ENCODE measurements at places on chromosomes 13 and 19.

- DNase-seq: no peak
Measured at GRCh38 chr13:100434010-100434763, 154.4 kb downstream of the GGACT start.

DNA sequence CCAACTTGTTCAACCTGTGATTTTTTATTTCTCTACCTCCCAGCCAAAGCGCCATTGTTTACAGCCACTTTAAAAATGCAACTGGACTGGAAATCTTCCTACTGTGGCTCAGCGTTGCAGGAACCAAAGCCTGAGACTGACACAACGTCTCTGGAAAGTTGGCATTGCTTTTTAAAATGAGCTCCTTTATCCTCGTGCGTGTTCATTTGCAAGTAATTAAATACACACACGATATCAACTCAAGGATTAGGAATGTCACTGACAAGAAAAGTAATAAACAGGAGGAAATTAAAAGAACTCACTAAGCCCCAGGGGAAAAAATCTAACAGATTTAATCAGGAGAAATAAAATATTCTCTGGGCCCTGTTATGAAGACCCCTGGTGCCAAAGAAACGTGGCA, 184.6 kb upstream of the IRS2 start:
- no peak for DNase-seq

GRCh38 chr19:19460761-19461265, 54.5 kb downstream of the TSSK6 start:
- DNase-seq: no peak

GRCh38 chr13:36405151-36405550, 27.1 kb upstream of the CCNA1 start:
- DNase-seq: no peak

- DNase-seq: no peak
Measured at GRCh38 chr13:45200701-45201232, at the start of gene KCTD4. Gene KCTD4, minus strand, starts transcription at chr13:45201045. Its CDS starts 6,478 bp downstream, at chr13:45194567.

GRCh38 chr13:46796515-46797474, at the start of gene ESD:
Gene ESD, minus strand, starts transcription at chr13:46797161. Its CDS starts 5,748 bp downstream, at chr13:46791413.
- peak; percentile 95 for DNase-seq

DNA sequence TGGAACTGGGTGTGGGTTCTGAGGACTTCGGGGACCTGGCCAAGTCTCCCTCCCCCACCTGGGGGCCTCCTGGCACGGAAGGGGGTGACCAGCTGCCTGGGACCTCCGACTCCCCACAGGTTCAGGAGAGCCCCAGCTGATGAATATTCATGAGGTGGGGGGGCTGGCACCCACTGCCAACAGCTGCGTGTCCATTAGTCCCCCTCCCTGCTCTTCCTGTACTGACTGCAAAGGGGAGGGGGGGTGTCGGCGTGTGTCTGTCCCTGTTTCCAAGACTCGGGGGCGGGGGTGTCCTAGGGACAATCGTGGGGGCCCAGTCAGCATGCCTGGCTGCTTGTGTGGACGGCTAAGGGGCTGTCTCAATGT, 10.6 kb upstream of the NFIX start:
- DNase-seq: no peak

GRCh38 chr19:28542394-28543243, 670.3 kb downstream of the UQCRFS1 start:
- DNase-seq: no peak

DNA sequence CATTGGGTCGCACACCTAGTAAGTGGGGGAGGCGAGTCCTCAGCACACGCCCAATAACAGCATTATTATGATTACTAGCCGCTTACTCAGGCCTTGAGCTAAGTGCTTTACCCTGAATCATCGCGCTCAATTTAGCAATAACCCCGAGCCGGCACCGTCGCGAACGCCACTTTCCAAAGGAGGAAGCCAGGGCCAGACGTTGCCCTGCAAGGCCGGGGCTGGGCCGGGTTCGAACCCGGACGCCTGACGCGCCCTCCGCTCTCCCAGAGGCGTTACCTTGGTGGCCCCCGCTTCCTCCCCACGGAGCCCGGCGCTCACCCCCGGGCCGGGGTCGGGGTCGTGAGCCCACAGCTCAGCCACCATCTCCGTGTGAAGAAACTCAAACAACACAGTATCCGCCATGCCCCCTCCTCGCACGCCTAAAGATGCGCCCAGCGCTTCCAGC, at the start of gene TRAPPC6A:
TRAPPC6A (minus strand) TSS at position 421 of the 445 bp plus-strand sequence; CDS start at position 402, 19 bp downstream.
- no peak for DNase-seq

DNA sequence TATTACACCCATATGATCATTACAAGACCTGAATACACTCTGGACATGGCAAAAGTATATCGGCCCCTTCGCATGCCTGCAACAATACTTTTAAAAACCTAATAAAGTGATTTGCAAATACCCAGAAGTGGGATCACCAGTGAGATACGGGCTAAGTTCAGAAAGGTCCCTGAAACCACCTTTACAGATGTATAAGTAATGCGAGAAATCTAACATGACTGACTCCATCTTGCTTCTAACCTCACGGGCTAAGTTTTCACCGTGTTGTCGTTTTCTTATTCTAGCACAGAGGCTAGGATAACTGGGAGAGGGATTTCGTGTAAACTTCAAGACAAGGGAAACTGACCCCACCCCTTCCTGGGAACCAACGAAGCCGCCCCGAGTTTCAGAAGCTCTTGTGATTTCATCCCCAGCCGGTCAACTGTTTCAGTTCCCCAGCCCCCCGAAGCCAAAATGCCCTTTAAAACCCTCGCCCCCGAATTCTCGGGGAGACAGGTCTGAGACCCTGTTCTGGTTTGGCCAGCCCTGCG, 703 bp downstream of the NEK3 start:
- peak; percentile 77 for DNase-seq

DNA sequence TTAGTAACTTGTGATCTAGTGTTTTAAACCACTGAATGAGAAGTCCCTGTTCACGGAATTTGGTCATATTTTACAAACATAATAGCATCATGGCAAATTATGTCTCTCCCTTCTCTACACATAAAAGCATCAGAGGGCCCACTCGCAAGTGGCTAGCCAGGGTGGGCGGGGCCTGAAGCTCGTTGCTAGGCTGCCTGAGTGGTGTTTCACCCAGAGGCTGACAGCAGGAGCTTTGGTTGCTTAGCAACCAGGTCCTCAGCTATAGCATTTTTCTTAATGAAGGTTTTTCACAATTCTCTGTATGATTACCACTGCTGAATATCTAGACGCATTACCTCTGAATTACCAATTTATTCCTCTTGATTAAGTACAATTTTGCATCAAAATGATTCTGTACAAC, 126.5 kb downstream of the NALCN start:
- no peak for DNase-seq

- no peak for DNase-seq
Measured at GRCh38 chr13:53336441-53337160, 308.0 kb downstream of the OLFM4 start.

DNA sequence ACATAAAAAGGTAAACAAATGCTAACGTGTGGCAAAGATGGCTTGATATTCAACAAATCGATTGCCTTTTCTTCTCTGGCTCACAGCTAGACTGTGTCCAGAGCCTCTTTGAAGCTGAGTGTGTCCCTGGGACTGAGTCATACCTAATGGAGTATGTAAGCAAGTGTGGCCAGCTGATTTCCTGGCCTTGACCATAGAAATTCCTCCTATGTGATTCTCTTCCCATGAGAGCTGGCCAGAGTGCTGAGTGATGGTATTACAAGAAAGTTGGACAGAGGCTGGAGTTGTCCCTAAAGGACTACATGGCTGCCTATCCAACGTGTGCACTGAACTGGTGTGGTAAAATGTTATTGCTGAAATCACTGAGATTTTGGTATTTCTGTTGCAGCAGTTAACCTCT, 320.1 kb upstream of the SLC10A2 start:
- DNase-seq: no peak

DNA sequence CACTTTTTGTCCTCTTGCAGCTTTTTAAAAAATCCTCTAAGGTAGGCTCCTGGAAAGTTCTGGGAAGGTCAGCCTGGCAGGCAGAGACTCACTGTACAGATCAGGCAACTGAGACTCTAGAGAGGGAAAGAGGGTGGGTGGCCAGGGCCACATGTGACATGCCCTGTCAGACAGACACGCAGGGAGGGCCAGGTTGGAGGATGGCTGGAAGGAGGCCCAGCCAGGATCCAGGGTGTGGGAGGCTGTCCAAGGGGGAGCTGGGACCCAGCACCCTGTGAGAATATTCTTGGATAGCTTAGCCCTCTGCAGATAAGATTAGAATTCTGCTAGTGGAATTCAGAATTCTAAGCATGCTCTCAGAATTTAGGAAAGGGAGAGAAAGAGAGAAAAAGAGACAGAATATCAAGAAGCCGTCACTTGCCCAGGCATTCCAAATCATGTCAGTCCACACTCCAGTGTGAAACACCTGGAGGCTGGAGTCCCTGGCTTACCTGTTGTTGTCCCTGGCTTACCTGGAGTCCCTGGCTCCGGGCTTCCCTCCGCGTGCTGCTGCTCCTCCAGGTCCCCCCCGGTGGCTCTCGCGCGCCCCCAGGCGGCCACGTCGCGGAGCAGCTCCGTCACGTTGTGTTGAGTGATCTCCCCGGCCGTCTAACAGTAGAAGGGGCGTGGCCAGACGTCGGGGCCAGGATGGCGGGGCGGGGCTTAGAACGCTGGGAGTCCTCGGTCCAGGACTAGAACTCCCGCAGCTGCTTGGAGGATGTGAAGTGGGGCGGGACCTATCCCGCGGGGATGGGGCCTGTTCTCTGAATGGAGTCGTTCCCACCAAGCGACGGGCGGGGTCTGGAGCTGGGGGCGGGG, 2.8 kb upstream of the TNNI3 start:
- DNase-seq: peak; percentile 79

DNA sequence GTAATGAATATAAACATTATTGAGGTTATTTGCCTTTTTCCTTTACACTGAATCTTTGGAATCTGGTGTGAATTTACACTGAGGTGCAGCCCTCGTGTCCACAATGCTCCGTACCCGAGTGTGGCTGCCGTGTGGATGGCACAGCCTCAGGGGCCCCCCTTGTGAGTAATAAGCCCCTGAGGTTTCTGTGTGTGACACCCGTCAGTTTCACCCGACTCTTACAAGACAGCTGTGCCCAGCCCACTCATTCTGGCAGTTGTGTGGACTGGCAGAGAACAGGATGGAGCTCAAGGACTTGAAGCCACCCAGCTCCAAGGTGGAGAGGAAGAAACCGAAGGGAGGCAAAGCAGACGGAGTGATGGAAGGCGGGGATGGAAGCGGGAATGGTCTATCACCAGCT, 7.8 kb downstream of the PROZ start:
- no peak for DNase-seq

GRCh38 chr13:94352057-94352456, 127.4 kb downstream of the DCT start:
- no peak for DNase-seq

DNA sequence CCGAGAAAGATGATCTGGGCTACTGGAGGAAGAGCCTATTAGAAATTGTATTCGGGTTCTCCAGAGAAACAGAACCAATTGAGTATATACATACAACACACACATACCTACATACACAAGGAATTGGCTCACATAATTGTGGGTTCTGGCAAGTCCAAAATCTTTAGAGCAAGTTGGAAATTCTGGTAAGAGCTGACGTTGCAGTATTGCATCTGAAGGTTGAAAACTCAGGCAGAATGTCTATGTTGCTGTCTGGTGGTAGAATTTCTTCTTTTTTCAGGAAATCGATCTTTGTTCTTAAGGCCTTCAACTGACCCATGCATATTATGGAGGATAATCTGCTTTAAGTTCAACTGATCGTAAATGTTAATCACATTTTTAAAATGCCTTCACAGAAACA, 15.5 kb upstream of the OLFM4 start:
- DNase-seq: no peak

GRCh38 chr19:30144802-30145201, 202.8 kb downstream of the URI1 start:
- DNase-seq: no peak

GRCh38 chr19:19348266-19348665, 27.6 kb downstream of the MAU2 start:
- no peak for DNase-seq

DNA sequence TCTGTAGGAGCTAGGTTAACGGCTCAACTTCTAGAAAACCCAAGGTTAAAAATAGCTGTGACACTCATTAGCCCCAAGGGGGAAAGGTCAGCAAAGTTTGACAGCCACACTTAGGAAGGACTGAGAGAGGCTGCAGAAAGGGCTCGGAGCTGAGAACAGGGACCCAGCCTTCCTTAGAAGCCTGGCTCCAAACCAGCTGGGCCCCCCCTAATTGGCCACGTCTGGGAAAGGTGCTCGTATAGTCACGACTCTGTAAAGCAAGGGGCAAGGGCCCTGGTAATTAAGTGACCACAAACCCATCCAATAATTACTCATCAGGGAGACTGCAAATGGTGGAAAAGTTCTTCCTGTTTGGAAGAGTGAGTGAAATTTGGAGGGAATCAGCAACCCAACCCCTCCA, 90.5 kb downstream of the RNASEH2B start:
- no peak for DNase-seq

- DNase-seq: no peak
Measured at GRCh38 chr19:40445780-40446262, 1.7 kb upstream of the SERTAD3 start.

GRCh38 chr19:18672606-18673337, 10.7 kb upstream of the CRTC1 start:
- no peak for DNase-seq

DNA sequence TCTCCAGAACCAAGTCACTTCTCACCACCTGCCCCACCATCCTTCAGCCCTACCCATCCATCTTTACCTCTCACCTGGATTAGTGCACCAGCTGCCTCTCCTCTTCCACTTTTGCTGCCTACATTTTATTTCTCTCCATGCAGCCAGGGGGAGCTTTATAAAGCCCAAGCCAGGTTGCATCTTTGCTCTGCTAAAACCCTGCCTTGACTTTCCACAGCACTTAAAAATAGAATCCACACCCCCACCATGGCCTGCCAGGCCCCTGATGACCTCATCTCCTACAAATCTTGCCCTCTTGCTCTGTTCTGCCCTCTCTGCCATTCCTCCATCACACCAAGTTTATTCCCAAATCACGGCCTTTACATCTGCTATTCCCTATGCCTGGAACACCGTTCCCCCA, 1.8 kb downstream of the HOOK2 start:
- DNase-seq: no peak

- no peak for DNase-seq
Measured at GRCh38 chr19:31678421-31678820, 329.2 kb upstream of the TSHZ3 start.

GRCh38 chr13:49791711-49792549, 552 bp downstream of the KPNA3 start:
- DNase-seq: peak; percentile 82

Measured in left forelimb (tissue), 1 donor.